Prostate gland (tissue), 2 donors: ENCODE measurements at places on chromosomes 6 and 20.

GRCh38 chr6:134844120-134844519, 105.8 kb downstream of the ALDH8A1 start:
- DNase-seq = no peak

DNA sequence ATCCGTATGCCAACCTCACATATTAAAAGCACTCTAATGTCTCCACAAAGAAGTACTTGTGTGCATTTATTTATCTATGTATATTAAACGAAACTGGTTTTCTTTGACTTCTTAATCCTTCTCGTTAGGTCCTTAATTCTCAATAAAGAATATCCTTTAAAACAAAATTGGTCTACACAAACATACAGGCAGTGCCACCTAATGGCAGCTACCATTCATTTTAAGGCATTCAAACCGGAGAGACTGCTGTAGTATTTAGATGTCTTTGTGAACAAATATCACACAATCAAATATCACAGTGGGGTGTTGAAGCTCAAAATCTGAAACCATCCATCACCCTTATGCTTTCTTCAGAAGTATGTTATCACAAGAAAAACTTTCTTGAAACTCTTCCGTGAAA, 96.6 kb upstream of the IRAK1BP1 start:
- no peak for DNase-seq

DNA sequence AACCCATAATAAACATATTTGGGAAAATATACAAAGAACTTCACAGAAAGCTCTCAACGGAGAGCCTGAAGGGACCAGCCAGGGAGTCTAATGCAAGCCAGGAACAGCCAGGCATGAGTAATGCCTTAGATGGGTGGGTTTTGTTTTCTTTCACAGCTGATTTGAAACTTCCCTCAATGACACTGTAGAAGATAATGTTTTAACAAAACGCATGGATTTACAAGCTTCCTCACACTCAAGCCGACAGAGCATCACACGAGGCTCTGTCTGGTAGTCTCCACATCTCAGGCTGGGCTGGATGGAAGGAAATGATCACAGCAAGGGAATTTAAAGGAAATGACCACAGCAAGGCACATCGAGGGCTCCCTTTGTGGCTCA, 113.9 kb downstream of the GMPR start:
- DNase-seq = no peak

DNA sequence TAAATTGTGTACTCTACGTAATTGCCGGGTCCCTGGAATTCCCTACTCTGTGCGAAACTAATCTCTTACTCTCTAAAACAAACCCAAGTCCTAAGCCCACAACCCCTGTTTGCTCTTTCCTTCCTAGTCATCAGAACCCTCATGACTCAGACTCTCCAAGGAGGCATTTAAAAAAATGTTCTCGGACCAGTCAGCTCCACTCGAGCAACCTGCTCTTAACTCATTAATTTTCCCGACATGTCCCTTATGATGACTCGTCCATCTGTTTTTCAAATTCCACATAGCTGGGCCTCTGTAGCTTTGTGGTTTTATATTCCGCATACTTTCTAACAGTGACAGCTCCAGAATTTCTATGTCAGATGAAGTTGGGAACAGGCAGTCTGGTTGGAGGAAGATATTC, 2.6 kb upstream of the MUC22 start:
- DNase-seq = no peak

DNA sequence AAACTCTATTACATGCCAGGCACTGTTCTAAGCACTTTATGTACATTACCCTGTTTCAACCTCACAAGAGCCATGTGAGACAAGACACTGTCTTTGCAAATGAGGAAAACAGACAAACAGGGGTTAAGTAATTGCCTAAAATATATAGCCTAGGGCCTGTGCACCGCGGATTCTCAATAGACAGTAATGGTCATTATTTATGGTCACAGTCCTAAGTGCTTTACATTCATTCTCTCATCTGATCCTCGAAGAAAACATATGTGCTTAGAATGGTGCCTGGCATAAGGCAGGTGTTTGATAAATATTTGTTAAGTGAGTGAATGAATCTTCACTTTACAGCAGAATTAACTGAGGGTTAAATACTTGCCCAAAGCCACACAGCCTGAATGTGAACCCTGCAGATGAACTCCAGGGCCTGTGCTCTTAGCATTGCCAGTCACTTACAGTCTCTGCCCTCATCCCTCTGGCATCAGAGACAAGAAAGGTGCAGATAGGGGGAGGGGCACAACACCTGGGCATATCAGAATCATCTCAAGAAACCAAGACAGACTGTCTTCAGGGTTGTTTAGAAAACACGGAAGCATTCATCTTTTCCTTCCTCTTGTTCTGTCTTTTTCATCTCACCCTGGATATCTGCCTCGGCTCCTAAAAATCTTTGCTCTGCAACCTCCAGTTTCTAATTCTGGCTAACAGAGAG, 92.8 kb upstream of the SASH1 start:
- DNase-seq = no peak

GRCh38 chr6:90604546-90604945, 17.7 kb upstream of the MAP3K7 start:
- DNase-seq = no peak

GRCh38 chr6:5416250-5416649, 154.9 kb downstream of the FARS2 start:
- DNase-seq = no peak

DNA sequence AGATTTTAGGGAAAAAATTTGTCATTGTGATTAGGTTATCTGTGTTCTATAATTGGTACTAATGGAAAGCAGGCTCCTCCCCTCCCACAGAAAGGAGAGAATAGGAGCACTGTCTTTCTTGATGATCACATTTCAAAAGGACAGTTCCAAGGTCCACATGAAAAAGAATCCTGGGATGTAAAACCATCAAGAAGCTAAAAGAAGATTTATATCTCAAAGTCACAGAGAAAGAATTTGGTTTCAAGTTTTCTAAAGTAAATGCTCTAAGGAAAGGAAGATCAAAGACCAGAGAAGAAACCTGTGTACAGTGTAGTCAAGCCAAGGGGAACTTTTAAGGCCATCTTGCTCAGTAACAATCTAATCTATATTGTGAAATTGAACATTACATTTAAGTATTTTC, 652.7 kb upstream of the HS3ST5 start:
- DNase-seq = no peak

DNA sequence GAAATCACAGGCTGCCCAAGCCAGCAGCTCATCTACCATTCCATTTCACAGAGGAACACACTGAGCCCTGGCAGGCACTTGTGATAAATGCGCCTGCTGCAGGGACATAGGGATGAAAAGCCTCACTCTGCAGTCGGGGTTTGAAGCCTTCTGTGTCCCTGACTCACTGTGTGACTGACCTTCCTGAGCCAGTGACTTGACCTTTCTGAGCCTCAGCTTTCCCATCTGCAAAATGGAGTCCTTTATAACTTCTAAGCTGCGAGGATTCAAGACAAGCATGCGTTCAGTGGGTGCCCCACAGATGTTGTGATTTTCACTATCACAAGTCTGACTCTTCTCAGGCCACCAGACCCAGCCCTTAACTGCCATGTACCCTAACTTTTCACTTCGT, 5.5 kb downstream of the TGM2 start:
- no peak for DNase-seq

- no peak for DNase-seq
Observed at GRCh38 chr6:139243536-139243935, 48.3 kb downstream of the TXLNB start.

DNA sequence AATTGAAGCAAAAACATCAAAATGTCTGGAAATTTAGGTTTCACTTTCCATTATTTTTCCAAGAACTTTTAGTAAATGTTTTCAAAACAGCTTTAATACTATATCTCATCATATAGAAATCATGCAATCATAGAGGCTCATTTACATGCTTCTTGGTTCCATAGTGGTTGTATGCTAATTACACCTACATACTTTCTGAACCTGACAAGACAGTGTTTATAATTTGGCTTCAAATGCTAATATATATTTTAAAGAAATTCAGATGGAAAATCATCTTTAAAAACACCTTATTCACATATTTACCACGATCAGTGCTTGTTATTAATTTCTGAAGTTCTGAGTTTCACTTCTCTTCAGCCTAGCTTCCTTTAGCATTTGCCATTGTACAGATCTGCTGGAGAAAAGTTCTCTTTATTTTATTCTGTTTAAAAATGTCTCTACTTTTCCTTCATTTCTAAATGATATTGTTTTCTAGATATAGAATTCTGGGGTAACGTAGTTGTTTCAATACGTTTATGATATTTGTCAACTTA, 89.9 kb downstream of the PLCB1 start:
- no peak for DNase-seq

GRCh38 chr6:139027620-139028182, 844 bp upstream of the ABRACL start:
- DNase-seq = no peak

DNA sequence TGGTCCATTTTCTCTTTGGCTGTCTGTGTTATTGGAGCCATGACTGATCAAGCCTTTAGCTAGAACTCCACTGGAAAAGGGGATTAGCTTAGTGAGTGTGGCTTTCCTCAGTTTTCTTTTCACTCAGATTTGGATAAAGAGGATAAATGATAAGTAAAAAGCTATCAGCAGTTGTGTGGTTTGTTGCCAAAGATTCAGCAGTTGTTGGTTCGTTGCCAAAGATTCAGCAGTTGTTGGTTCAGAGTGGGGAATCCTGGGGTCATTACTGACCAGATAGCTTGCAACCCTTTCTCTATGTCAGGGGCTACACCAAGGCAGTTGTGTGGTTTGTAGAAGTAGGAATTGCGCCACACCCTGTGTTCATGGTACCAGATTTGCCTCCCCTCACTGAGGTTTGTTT, 107.7 kb upstream of the SCP2D1 start:
- no peak for DNase-seq

GRCh38 chr6:13378669-13379590, 50.6 kb upstream of the TBC1D7 start:
- DNase-seq = peak; percentile 53

- DNase-seq = no peak
Observed at GRCh38 chr20:60728705-60729104, 523.4 kb upstream of the CDH4 start.

- DNase-seq = peak; percentile 39
Observed at GRCh38 chr20:8244637-8245036, 112.6 kb downstream of the PLCB1 start.

GRCh38 chr6:33391922-33392594, 435 bp downstream of the KIFC1 start:
- no peak for DNase-seq

DNA sequence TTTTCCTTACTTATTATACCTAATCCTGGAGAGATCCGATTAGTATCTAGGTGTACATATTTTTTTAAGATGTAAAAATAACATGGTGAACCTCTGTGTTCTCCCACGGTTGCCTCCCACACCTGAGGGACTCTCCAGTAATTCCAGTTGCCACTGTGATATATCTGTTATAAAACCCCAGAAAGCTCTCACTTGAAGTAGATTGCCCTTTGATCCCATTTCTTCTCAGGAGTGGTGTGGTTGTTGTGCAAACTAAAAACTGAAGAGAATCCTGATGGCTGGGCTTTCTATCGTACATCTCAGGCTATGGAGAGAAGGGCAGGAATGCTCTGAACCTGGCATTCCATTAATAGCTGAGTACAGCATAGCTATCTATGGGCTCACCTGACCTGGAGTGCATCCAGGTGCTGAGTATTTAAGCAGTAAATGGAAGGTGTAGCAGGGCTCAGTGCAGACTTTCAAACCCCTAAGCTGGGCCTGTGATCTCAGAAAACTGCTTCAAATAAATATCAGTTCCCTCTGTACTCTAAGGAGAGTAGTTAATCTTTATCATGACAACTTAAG, 41.0 kb downstream of the VGLL2 start:
- no peak for DNase-seq

DNA sequence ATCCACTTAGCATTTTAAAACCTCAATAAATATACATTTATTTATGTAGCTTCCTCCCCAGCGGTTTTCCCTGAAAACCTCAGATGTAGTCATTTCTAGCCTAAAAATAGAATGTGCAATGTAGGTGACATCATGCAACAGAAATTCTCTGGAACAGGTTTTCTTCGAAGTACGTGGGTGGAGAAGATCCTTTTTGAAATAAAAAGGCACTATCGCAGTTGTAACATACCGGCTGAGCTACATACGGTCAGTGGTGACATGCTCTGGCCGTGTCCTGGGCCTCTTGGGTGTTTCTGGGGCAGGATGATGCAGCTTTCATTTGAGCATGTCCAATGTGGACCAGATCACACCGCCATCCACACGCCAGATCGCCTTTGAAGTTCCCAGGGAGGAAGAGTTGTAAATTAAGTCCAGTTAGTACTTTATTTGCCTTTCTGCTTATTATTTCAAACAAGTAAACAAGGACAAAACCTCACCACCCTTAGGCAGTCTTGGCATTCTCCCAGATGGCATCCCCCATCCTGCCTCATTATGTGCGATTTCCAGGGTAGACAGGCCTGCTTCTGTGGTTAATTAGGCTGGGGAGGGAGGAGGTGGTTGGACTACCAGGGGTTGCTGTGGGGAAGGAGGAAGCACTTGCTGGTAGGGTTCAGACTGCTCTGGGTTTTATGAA, 109.5 kb upstream of the CLDN20 start:
- no peak for DNase-seq

GRCh38 chr6:141580988-141581552, 551.7 kb upstream of the GJE1 start:
- no peak for DNase-seq

- DNase-seq = no peak
Observed at GRCh38 chr6:150176659-150177058, 33.8 kb downstream of the PPP1R14C start.

GRCh38 chr6:39156801-39157200, 41.8 kb upstream of the SAYSD1 start:
- no peak for DNase-seq

- DNase-seq = no peak
Observed at GRCh38 chr20:60242836-60243505, 284.7 kb downstream of the CDH26 start.

DNA sequence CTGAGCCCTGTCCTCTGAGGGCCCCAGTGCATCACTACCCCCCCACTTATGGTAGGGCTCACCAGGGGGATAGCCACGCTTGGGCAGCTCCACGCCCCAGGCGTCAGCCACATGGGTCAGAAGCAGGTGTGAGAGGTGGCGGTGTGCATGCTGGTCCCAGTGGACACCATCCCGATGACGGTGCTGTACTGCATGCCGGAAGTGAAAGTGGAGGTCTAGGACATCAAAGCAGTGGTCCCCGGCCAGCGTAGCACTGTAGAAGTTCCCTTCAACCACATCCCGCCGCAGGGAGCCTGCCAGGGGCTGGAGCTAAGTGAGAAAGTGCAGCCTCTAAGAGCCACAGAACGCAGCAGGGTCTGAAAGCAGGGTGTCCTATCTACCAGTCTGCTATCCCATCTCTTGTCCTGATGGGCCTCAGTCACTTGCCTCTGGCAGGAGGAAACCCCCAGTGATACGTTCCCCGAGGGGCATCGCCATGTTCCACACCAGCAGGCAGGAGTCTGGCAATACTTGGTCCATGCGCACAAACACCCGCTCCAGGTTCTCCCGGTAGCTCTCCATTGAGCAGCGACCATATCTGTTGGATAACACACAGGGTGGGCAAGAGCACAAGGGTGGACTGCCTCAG, 2.2 kb downstream of the PCED1A start:
- DNase-seq = no peak

- no peak for DNase-seq
Observed at GRCh38 chr20:1085492-1086276, 32.7 kb upstream of the PSMF1 start.

GRCh38 chr6:4224067-4224978, 88.9 kb upstream of the ECI2 start:
- DNase-seq = no peak

- no peak for DNase-seq
Observed at GRCh38 chr20:48146308-48146707, 361.0 kb upstream of the SULF2 start.
